ENCODE measurements at places on chromosomes 7 and 10. TPM values are rescaled to one million over a fixed set of nuclear protein-coding genes. Genes with fewer than 3 reads are reported as not detected.

The MALSU1 gene
- 209 TPM for polyA plus RNA-seq

The RAPGEF5 gene
- 7.1 TPM for polyA plus RNA-seq

The ZNF239 gene
- polyA plus RNA-seq: 5.4 TPM

The PNLIPRP2 gene
- polyA plus RNA-seq: 0.19 TPM

The CUBN gene
- 0.06 TPM for polyA plus RNA-seq

The FOXI2 gene
- polyA plus RNA-seq: 1.1 TPM

DNA sequence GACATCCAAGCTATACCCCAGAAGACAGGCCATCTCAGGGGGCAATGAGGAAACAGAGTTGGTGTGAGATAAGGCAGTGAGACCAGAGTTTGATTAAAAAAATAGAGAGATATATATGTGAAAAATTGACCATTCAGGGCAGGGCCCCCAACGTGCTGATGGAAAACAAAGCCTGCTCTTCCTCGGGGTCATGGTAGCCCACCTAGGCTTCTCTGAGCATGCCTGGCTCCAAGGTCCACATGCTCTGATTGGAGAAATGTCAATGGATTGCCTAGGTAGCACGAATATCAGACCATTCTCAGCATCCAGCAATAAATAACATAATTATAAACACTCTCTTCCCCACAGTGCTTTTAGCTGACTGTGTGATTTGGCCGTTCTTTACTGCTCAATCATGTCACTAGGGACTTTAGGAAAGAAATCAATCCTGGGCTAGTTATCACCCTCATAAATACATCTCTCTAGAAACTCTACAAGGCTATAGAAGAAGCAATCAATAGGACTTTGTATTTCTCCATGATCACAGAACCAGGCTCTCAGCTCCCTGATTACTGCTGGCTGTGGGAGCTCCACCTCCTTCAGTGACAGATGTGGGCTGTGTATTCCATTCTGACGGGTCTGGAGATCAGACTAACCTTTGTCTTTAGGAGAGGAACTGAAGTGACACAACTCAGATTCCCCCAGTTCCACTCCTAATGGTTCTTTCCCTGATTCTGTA is 766.4 kb downstream of the GRID1 start:
- no peaks in the 10 kb centered on the region for H3K4me1 ChIP-seq
- no peak overlapping the region for H3K4me3 ChIP-seq
- no peak overlapping the region for H3K27ac ChIP-seq
- DNase-seq: no peak
- H3K27me3 ChIP-seq: no peaks in the 10 kb centered on the region
- H3K36me3 ChIP-seq: no peaks in the 10 kb centered on the region

- H3K36me3 ChIP-seq: peaks cover 38% of the 10 kb centered on the region
- no peaks in the 10 kb centered on the region for H3K4me1 ChIP-seq
Observed at GRCh38 chr7:25124465-25125136, 459 bp downstream of the CYCS start.

GRCh38 chr10:21728618-21729017 is 194.6 kb downstream of the MLLT10 start:
- no peaks in the 10 kb centered on the region for H3K27me3 ChIP-seq
- no peak for DNase-seq
- no peaks in the 10 kb centered on the region for H3K36me3 ChIP-seq
- no peak overlapping the region for H3K4me3 ChIP-seq

- H3K4me1 ChIP-seq: peaks cover 17% of the 10 kb centered on the region
- peak; percentile 90 for DNase-seq
- H3K4me3 ChIP-seq: peak within 1 kb of the TSS; percentile 81
- no peak within 1 kb of the TSS for H3K27ac ChIP-seq
Observed at GRCh38 chr7:76302347-76303201, at the start of gene HSPB1. HSPB1 (plus strand) TSS chr7:76302673; CDS start chr7:76302713, 40 bp downstream.

- no peak overlapping the region for H3K27ac ChIP-seq
- H3K36me3 ChIP-seq: peaks cover 20% of the 10 kb centered on the region
- no peak for DNase-seq
- H3K4me3 ChIP-seq: no peak overlapping the region
- H3K27me3 ChIP-seq: no peaks in the 10 kb centered on the region
Observed at GRCh38 chr7:77570330-77571011, 33.4 kb downstream of the PTPN12 start.

DNA sequence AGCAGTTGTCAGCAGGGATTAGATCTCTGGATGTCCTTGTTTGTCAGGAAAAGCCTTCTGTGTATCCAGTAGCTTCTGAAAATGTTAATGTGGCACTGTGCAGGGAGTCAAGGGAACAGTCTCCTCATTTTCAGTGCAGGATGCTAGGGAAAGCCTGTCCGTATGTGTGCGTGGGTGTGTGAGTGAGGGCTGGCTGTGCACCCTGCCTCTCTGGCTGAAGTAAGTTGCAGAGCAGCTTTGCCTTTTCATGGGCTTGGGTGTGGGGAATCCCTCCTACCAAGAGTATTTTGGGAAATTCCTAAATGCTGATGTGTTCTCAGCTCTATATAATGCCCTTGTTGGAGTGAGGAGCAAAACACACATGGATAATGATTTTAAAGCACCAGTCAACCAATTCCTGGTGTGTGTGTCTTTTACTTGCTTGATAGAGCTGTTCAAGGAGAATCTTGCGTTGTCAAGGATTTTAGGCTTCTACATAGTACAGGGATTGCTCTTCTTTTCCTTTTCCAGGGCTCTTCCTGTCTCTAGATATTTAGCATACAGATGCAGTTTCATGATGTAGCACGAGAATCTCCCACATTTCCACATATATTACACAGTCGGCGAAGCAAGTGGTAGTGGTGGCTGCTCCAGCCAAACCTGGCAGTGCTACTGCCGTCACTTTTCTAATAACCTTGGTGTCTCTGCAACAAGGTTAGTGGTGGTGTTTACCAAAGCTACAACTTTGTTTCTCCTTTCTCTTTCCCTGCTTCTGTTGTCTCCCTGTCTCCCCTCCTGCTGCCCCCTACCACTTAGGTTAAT is 92.8 kb downstream of the MCU start:
- no peak overlapping the region for H3K4me3 ChIP-seq
- no peaks in the 10 kb centered on the region for H3K36me3 ChIP-seq
- no peaks in the 10 kb centered on the region for H3K27me3 ChIP-seq
- peak overlapping the region; percentile 82 for H3K27ac ChIP-seq
- H3K4me1 ChIP-seq: peaks cover 45% of the 10 kb centered on the region

Data from GM23338 (cell line).